ENCODE measurements at places on chromosomes 5 and 9.

DNA sequence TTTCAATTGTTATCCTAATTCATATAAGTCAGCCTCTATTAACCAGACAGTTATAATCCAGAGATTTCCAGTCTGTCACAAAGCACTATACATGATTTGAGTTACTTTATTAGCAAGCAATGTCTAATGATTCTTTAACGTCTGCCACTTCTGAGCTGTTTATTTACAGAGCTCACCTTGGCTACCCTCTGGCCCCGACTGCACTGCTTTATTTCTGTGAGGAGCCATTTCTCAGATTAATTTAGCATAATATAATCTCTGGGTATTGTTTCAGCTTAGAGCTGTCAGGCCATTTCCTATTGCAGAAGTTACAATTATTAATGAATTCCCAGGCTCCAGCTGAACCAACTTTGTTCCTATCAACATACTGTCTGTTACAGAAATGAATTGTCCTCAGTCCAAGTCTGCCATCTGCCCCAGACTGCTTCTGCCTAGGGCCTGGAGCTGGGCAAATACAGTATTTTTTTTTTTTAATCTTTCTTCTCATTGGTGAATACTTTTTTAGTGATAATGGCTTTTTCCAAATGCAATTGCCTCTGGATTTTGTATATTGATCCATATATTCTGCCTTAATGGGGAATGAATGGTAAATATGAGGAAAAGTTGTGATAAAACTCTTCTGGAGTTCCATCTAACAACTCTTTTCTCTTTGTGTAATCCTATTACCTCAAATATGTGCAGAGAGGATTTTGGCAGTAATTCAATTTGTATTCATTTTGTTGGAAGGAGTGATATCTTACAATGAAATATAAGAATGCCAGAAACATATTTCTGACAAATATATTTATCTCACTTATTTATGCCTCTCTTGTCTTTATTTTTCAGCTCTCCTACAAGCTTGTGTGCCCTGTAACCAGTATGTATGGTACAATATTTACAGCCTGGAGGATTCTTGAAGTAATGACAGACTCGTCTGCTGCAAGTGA is 104.7 kb downstream of the FOCAD start:
- H3K36me3 ChIP-seq: peaks cover 17% of the 10 kb centered on the region
- H3K27ac ChIP-seq: no peak overlapping the region
- H3K4me1 ChIP-seq: peaks cover 2% of the 10 kb centered on the region
- no peak for DNase-seq
- no peaks in the 10 kb centered on the region for H3K27me3 ChIP-seq
- no peak overlapping the region for H3K4me3 ChIP-seq

DNA sequence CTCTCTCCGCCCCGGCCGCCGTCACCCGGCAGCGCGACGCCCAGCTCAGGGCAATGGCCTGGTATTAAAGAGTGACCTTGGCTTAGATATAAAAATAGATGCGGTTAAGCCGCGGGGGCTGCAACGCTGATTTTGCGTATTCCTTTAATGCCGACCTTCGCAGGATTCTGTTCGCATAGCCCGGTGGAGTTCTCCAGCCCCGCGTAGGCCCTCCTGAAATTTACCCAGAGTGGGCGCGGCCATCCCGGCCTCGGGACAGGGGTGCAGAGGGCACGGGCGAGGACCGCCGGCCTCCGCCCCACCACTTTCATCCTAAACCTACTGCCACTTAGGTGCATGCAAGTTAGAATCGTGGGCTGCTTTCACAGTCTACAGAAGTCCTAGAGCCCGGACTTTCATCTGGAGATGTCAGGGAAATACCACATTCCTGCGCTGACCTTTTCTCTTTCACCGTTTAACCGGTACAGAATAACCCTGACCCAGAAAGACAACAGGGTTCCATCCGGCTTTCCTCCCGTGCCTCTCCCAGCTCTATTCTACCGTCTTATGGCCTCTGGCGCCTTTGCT is 492 bp upstream of the FAM169A start:
- DNase-seq: no peak
- H3K27me3 ChIP-seq: peaks cover 8% of the 10 kb centered on the region
- peaks cover 14% of the 10 kb centered on the region for H3K4me1 ChIP-seq
- peak overlapping the region; percentile 83 for H3K27ac ChIP-seq
- H3K4me3 ChIP-seq: peak overlapping the region; percentile 86

GRCh38 chr5:131288328-131288727 is 24.5 kb downstream of the CDC42SE2 start:
- H3K27ac ChIP-seq: peak overlapping the region; percentile 90
- H3K27me3 ChIP-seq: no peaks in the 10 kb centered on the region
- DNase-seq: no peak
- peaks cover 30% of the 10 kb centered on the region for H3K4me1 ChIP-seq

GRCh38 chr9:114745879-114746550 is 59.8 kb downstream of the TNFSF15 start:
- H3K4me3 ChIP-seq: no peak overlapping the region
- no peak for DNase-seq
- no peaks in the 10 kb centered on the region for H3K36me3 ChIP-seq

GRCh38 chr5:154220625-154221024 is 30.1 kb downstream of the GALNT10 start:
- H3K27me3 ChIP-seq: no peaks in the 10 kb centered on the region
- peaks cover 24% of the 10 kb centered on the region for H3K36me3 ChIP-seq
- peaks cover 29% of the 10 kb centered on the region for H3K4me1 ChIP-seq
- no peak for DNase-seq

GRCh38 chr9:87792831-87793288 is 66.9 kb downstream of the CTSL start:
- no peak overlapping the region for H3K4me3 ChIP-seq
- H3K27ac ChIP-seq: no peak overlapping the region
- H3K4me1 ChIP-seq: no peaks in the 10 kb centered on the region
- DNase-seq: no peak

DNA sequence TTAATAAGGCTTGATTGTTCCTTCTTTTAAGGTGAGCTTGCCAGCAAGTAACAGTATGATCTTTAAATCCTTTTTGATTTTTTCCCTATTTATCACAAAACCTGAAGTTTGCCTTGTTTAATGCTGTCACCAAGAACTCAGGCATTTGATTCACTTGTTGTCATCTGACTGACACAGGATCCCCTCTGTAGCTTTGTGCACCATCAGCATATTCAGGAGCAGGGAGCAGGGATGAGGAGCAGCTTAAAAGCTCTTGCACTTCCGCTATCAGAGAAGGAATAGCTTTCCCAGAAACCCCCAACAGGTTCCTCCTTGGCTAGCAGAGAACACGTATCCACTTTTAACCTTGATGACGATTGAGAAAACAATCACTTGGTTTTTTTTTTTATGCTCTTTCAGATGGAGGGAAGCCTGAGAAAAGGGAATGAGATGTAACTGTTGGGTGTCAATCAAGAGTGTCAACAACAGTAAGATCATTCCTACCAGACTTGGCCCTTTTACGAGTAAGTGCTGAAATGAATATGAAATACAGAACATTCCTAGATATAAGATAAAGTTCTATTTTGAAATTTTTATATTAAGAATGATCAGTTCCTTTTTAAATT is 433.1 kb upstream of the CDH18 start:
- H3K4me1 ChIP-seq: no peaks in the 10 kb centered on the region
- no peaks in the 10 kb centered on the region for H3K36me3 ChIP-seq
- H3K4me3 ChIP-seq: no peak overlapping the region
- H3K27me3 ChIP-seq: no peaks in the 10 kb centered on the region
- H3K27ac ChIP-seq: no peak overlapping the region
- DNase-seq: no peak

GRCh38 chr5:87755360-87755759 is 342.6 kb upstream of the CCNH start:
- H3K4me1 ChIP-seq: peaks cover 3% of the 10 kb centered on the region
- no peak overlapping the region for H3K4me3 ChIP-seq
- no peak for DNase-seq

DNA sequence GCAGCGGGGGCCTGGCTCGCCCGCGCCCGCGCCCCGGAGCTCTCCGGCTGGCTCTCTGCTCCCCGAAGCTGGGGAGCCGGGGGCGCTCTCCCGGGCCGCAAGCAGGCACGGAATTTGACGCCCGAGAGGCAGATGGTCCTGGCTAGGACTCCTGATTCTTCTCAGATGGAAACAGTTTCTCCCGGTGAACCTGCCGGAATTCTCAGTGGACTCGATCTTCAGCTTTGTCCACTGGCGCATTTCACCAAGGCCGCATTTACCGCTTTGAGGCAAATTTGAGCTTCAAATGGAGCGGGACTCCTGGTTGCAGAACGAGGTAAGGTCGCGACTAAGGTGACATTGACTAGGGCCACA is 305.7 kb upstream of the KCNN2 start:
- no peak for DNase-seq
- no peaks in the 10 kb centered on the region for H3K4me1 ChIP-seq
- peaks cover 2% of the 10 kb centered on the region for H3K36me3 ChIP-seq
- no peak overlapping the region for H3K4me3 ChIP-seq
- peaks cover 15% of the 10 kb centered on the region for H3K27me3 ChIP-seq
- no peak overlapping the region for H3K27ac ChIP-seq

GRCh38 chr5:33936004-33936380 is 194 bp upstream of the RXFP3 start:
- no peak overlapping the region for H3K27ac ChIP-seq
- peaks cover 20% of the 10 kb centered on the region for H3K27me3 ChIP-seq
- no peaks in the 10 kb centered on the region for H3K4me1 ChIP-seq
- peak; percentile 27 for DNase-seq

- DNase-seq: no peak
- peak overlapping the region; percentile 95 for H3K27ac ChIP-seq
- no peaks in the 10 kb centered on the region for H3K27me3 ChIP-seq
- no peak overlapping the region for H3K4me3 ChIP-seq
- peaks cover 39% of the 10 kb centered on the region for H3K4me1 ChIP-seq
- peaks cover 17% of the 10 kb centered on the region for H3K36me3 ChIP-seq
Measured at GRCh38 chr5:88837222-88837621, 45.8 kb downstream of the MEF2C start.

DNA sequence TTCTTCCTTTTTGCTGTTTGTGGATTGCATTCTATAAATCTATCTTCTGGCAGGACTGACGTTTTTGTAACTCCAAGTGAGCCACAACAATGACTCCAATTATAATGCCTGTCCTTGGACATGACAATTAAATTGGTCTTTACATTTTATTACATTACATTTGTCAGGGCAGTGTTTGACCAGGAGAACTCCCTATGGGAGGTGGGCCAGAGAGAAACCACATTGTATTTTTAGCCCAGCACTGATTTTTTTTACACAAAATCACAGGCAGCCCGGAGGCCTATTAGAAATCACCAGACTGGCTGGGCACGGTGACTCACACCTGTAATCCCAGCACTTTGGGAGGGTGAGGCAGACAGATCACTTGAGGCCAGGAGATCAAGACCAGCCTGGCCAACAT is 99.1 kb upstream of the SMC5 start:
- H3K4me3 ChIP-seq: no peak overlapping the region
- H3K36me3 ChIP-seq: no peaks in the 10 kb centered on the region
- DNase-seq: no peak
- H3K27ac ChIP-seq: no peak overlapping the region
- H3K4me1 ChIP-seq: no peaks in the 10 kb centered on the region

GRCh38 chr9:92513349-92513748 is 22.4 kb downstream of the ECM2 start:
- H3K4me1 ChIP-seq: peaks cover 2% of the 10 kb centered on the region
- DNase-seq: no peak
- H3K36me3 ChIP-seq: peaks cover 2% of the 10 kb centered on the region
- H3K27ac ChIP-seq: no peak overlapping the region
- no peak overlapping the region for H3K4me3 ChIP-seq

DNA sequence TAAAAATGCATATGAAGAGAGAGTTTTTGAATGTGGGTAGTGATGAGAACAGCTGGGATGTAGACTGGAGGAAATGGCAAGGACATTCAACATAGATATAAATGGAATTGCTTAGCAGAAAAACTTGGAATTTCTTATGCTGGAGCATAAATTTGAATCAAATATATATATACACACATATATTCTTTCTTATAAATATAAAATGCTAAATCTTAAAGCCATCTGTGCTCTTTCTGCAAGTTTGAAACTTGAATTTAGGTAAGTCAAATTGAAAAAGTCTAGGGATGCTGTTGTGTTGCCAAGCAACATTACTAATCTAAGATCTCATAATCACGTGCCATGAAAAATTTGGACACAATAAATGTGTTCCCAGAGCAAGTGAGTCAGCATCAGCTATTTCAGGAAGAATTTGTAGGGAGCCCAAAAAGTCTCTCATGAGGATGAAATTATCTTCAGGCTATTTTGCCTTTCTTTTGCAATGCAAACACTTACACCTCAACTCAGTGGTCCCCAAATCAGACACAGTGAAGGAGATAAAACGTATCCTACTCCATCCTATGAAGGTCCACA is 58.4 kb upstream of the ALDH1A1 start:
- no peaks in the 10 kb centered on the region for H3K36me3 ChIP-seq
- peaks cover 12% of the 10 kb centered on the region for H3K27me3 ChIP-seq
- no peak overlapping the region for H3K4me3 ChIP-seq
- H3K4me1 ChIP-seq: no peaks in the 10 kb centered on the region
- no peak overlapping the region for H3K27ac ChIP-seq
- DNase-seq: no peak

DNA sequence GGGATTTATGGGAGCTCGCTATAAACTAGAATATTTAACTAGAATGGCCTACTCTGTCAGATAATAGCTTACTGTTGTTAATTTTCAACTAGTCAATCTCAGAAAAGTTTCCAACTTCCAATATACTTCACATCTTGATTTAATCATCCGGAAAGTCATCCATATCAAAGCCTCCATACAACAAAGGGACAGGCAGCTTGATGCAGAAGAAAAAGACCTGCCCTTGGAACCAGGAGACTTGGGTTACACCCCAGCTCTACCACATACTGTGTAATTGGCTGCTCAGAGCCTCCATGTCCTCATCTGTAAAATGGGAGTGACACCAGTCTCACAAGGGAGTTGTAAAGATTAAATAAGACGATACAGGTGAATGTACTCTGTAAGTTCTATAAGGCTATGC is 1.9 kb downstream of the PTPN3 start:
- no peak overlapping the region for H3K27ac ChIP-seq
- no peaks in the 10 kb centered on the region for H3K36me3 ChIP-seq
- no peak for DNase-seq
- peaks cover 4% of the 10 kb centered on the region for H3K4me1 ChIP-seq

DNA sequence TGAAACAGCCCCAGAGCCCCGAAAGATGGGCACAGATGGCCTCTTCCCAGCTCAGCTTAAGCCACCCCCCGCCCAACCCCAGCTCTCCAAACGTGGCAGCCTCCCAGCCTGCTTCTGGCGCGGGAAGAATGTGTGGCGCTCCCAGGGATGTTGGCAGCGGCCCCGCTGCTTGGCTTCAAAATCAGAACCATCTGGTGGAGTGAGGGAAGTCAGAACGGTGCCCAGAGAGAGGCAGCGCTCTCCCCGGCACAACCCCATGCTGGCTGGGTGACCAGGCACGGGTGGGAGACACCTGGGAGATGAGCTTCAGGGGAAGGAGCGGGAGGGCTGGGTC is 72.7 kb upstream of the ORM1 start:
- H3K36me3 ChIP-seq: no peaks in the 10 kb centered on the region
- no peaks in the 10 kb centered on the region for H3K4me1 ChIP-seq
- no peak overlapping the region for H3K4me3 ChIP-seq

- no peak overlapping the region for H3K4me3 ChIP-seq
- no peak overlapping the region for H3K27ac ChIP-seq
- no peaks in the 10 kb centered on the region for H3K36me3 ChIP-seq
- H3K4me1 ChIP-seq: no peaks in the 10 kb centered on the region
- H3K27me3 ChIP-seq: peaks cover 25% of the 10 kb centered on the region
Measured at GRCh38 chr5:73411936-73412596, 36.5 kb downstream of the FOXD1 start.

GRCh38 chr5:118520771-118521415 is 467.5 kb downstream of the DTWD2 start:
- no peaks in the 10 kb centered on the region for H3K36me3 ChIP-seq
- peaks cover 5% of the 10 kb centered on the region for H3K27me3 ChIP-seq
- no peaks in the 10 kb centered on the region for H3K4me1 ChIP-seq
- no peak overlapping the region for H3K4me3 ChIP-seq

GRCh38 chr9:89662718-89663613 is 58.2 kb downstream of the GADD45G start:
- no peaks in the 10 kb centered on the region for H3K4me1 ChIP-seq
- no peak for DNase-seq
- peaks cover 18% of the 10 kb centered on the region for H3K27me3 ChIP-seq
- no peak overlapping the region for H3K4me3 ChIP-seq
- no peaks in the 10 kb centered on the region for H3K36me3 ChIP-seq
